ENCODE measurements at places on chromosomes 2 and 18.
A peak's percentile ranks its signal among the peaks of the same experiment; 100 is the strongest.

- no peak for DNase-seq
These were observed 520.8 kb downstream of the RNF144A start for GRCh38 chr2:7437716-7438632.

DNA sequence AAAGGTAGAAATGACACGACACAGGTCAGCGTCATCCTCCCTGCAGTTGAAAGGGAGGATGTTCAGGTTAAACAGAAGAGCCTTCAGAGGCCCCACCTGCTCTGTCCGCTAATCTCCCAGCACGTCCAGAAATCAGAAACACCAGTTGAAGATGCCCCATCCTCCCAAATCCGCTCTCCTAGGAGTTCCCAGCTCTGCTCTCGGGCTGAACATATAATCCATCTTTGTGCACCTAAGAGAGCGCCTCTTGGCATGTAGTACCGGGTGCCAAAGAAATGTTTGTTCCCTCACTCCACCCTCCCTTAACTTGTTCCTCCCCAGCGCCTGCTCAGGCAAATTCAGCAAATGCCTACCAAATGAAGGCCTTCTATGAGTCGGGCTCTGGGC is 145.2 kb upstream of the SMAD2 start:
- no peak for DNase-seq

- DNase-seq = no peak
These were observed 40.1 kb downstream of the KCNF1 start for GRCh38 chr2:10951558-10952414.

DNA sequence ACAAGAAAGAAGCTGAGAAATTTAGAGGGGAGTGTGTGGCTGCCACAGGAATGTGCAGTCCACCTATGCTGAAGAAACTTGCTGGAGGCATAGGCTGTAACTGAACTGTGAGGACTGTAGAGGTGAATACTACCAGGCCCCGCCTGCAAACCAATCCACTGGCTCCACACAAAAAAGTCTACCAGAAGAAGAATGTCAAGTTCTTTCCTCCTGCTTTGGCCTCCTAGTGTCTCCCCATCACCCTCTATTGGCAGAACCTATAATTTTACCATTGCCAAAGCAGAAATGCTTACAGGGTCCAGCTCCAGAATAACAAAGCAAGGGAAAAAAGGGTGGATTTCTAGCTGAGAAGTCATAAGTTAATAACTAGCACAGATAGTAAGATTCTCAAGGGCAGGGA is 5.9 kb upstream of the ATP5MC3 start:
- peak; percentile 56 for DNase-seq

DNA sequence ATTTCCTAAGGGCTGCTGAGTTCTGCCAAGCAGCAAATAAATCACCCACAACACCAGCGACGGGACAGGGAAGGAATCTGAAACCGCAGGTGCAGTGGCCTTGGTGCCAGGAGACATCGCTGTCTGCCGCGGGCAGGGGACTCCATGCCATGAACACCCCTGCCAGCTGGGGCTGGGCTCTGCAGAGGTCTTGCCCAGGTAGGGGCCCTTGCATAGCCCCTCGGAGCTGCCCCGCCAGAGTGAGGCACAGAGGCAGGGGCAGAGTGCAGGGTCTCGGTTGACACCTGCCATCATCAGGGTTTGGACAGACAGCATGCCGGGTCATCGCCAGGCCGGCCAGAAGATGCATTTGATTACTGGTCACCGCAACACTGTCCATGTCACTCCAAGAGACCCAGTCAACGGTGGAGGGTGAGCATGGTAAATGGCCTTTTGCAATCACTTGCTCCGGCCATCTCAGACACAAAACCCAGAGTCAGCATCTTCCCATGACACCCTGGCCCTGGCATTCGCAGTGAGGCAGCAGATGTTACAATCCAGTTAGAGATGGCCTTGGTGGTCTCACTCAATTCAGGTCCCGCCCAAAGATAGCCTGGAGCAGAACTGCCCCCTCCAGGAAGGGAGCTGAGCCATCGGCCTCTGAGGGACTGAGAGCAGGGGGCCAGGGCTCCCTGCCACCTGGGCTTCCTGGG is 255.4 kb downstream of the NDUFA10 start:
- DNase-seq = no peak

- DNase-seq = peak; percentile 66
These were observed 844.3 kb downstream of the MBD2 start for GRCh38 chr18:53380063-53380639.

DNA sequence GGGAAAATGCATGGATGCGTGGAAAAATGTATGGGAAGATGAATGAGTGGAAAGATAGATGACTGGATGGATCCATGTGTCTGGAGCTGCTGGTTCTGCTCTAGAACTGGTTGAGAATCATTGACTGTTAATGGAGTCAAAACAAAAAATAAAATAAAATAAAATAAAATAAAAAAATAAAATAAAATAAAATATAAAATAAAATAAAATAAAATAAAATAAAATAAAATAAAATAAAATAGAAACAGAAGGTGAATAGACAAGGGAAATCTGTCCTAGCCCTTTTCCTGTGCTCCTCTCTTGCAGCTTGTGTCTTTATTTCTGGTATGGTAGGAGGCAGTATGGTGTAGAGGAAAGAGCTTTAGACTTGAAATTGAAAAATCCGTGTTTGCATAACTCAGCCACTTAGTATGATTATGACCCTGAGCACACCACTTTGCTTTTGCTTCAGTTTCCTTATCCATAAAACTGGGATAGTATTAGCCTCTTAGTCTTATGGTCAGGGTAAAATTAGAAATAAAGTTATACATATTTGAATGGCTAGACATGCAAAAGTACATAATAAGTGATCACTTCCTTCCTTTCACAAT is 51.0 kb downstream of the PSD4 start:
- no peak for DNase-seq

DNA sequence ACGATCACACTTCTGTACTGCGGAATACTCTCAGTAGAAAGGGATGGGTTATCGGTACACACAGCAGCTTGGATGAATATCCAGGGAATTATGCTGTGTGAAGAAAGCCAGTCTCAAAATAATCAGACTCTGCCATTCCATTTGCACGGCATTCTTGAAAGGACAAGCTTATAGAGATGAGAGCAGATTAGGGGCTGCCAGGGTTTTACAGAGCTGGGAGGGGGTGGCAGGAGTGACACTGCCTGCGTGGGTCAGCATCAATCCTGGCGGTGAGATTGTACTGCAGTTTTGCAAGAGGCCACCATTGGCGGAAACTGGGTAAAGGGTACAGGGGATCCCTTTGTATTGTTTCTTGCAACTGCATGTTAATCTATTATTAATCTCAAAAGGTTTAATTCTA is 16.6 kb downstream of the KCNG2 start:
- no peak for DNase-seq

DNA sequence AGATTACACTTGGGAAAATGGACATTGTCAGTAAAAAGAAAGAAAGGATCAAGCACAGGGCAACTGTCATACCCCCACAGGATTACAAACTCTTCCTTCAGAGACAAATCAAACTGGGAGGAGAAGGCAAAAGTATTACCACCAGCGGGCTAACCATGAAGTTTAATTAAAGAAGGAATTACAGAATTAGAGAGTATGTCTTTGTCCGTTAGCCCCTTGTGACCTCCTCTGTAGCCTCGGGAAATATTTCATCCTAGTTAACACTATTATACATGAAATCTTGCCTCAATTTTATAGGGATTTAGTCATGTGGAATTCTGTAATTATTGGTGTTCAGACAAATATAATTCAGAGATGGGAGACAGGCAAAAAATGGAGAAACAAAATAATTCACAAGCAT is 60.7 kb downstream of the PAX3 start:
- DNase-seq = no peak

DNA sequence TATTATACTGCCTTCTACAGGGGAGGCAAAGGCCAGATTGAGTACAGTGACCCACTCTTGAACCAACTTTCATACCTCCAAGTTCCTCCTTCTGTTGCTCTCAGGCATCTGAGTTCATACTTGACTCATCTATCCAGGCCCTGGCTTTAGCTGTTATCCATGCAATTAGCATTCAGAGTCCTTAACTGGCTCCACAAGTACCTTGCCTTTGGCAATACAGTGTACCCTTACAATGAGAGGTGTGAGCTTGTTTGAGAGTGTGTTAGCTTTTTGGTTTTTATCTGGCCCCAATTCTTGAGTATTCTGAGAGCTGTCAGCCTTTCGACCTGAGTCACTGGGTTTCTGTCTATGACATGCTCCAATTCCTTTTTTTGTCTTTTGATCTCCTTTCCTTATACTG is 60.2 kb downstream of the EHD3 start:
- no peak for DNase-seq

GRCh38 chr18:35549564-35549963 is 32.0 kb upstream of the GALNT1 start:
- peak; percentile 33 for DNase-seq

DNA sequence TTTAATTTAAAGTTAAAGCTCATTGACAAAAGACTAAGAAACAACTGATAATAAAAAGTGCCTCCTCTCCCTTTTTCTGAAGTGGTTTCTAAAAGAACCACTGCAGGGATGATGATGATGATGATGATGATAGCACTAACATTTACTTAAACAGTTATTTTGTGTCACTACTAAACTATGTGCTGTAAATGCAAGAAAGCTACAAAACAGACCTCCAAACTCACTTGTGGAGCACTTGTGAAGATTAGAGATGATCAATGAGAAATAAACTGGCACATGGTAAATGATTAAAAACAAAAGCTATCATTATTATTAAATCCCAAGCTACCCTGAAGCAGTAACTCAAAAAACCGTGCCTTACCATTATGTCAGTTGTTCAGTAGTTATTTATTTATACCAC is 88.7 kb downstream of the SLC8A1 start:
- no peak for DNase-seq

- DNase-seq = no peak
These were observed 38.4 kb downstream of the ZNF638 start for GRCh38 chr2:71370015-71370414.

DNA sequence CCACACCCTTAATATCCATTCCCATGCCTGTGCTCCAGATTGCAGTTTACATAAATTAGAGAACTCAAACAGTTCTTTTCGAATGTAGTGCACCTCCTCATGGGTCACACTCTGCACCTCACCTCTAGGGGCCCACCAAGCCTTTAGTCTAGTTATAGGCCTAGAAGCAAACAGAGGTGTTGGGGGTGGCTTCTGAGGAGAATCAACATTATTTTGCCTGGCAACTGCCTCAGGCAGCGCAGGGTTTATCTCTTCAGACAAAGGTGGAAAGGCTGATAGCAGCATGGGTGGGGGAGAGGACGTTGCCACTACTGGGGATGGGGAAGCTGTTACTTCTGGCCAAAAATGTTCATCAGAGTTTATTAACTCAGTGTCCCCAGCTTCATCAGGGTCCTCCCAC is 5.0 kb upstream of the GYPC start:
- no peak for DNase-seq

DNA sequence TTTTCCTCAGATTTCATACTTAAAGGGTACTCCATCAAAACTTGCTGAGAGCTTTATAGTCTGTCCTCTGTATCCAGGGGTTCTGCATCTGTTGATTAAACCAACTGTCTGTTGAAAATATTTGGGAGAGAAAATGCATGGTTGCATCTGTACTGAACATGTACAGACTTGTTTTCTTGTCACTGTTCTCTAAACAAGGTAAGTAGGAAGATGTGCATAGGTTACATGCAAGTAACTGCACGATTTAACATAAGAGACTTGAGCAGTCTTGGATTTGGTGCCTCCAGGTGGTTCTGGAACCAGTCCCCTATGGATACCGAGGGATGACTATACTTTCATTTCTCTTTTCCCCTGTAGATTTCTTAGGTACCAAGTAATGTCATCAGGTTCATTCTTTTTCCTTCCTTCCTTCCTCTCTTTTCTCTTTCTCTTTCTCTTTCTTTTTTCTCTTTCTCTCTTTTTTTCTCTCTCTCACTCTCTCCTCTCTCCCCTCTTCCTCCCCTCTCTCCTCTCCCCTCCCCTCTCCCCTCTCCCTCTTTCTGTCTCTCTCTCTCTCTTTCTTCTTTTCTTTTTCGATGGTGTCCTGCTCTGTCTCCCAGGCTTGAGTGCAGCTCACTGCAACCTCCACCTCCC is 23.2 kb downstream of the ADNP2 start:
- no peak for DNase-seq

- peak; percentile 4 for DNase-seq
These were observed 136.0 kb downstream of the INSIG2 start for GRCh38 chr2:118223992-118224894.

DNA sequence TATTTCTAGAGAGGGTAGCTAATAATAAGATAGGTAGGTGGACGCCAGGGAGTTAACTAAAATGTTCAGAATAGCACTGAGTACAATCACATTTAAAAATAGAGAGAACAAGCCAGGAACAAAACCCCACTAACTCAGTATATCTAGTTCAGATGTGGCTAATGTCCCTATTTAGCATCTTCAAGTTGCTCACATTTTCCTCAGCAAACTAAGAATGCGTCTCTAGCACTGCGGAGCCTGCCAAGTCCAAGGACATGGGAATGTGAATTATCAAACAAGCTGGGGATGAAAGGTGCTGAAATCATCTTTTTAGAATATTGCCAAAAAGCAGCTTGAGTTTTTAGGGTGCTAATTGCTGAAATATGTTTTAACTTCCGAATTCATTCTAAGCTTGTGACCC is 398.5 kb upstream of the FIGN start:
- DNase-seq = peak; percentile 5

DNA sequence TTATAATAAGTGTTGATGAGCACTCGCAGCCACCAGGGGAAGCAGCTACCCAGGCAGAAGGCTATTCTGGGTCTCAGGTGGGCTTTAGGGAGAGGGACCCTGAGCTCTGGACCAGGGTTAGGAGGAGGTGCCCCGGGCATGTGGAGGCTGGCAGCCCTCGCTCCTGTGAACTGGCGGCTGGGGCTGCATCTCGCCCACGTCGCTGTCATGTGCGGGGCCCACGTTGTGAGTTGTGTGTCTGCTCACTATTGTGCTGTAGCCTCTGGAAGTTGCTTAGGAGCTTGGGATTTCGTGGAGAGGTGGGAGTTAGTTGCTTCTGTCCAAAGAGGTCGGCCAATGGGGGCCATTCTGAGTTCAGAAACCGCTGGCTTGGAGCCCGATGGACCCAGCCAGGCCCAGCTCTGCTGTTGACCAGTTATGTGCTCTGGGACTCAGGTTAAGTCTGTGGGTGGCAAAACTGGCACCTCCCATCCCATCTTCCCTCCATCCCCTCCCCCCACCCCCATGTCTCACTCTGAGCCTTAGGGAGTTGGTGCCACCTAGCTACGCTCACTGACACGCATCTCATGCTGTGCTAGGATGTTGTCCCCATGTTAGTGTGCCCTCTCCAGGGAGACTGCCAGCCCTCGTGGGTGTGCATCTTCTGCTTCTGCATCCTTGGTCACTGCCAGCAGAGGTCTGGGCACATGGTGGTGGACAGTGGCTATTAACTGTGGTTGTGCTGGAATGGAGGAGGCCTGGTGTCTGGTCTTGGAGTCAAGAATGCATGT is 18.5 kb downstream of the RRM2 start:
- no peak for DNase-seq

GRCh38 chr18:69897397-69898108 is 50.1 kb downstream of the CD226 start:
- no peak for DNase-seq

- DNase-seq = no peak
These were observed 53.8 kb downstream of the MARCHF4 start for GRCh38 chr2:216318521-216318874.

- no peak for DNase-seq
These were observed 231.9 kb downstream of the DYSF start for GRCh38 chr2:71685073-71685848.

Measured in choroid plexus epithelial cell (primary cell).